ENCODE measurements at places on chromosomes 5 and 9.

DNA sequence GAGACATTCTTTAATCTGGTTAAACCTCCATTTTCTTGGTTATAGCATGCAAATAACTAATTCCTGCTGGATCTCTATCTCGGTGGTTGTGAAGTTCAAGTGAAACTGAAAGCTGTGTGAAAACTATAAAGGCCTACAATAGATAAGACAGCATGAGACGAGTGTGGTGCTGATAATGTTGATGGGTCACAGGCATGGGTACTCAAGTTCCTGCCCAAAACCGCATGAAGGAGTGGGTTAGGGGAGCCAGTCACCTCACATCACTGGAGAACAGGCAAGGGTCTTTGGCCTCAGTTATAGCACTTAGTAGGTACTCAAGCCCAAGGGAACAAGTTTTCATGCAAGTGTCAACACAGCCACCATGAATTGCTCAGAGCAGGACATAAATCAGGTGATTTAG lies 16.7 kb downstream of the HMHB1 start:
- no peak for DNase-seq

DNA sequence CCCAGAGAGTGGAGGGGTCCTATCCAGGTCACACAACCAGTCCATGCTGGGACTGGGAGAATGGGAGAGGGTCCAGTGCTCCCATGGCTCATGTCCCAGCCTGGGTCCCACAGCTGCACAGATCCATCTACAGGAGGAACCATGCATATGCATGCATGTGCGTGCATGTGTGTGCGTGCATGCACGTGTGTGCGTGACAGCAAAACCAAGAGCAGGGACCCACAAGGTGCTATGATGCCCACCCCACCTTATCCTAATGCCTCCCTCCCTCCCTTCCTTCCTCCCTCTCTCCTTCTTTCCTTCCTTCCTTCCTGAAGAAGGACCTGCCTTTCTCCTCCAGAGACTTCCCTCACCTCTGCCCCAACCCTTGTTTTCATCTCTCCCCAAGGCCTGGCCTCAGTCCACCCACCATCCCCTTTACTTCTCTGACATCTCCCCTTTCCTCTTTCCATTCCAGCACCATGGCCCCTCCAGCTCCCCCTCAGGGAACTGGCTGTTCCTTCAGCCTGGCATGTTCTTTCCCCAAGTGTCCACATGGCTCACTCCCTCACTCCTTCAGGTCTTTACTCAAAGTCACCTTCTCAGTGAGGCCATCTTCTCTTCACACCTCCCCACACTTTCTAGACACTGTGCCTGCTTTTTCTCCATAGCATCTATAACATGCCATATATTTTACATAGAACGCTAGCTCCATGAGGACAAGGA lies 21.8 kb downstream of the AQP7 start:
- no peak for DNase-seq

DNA sequence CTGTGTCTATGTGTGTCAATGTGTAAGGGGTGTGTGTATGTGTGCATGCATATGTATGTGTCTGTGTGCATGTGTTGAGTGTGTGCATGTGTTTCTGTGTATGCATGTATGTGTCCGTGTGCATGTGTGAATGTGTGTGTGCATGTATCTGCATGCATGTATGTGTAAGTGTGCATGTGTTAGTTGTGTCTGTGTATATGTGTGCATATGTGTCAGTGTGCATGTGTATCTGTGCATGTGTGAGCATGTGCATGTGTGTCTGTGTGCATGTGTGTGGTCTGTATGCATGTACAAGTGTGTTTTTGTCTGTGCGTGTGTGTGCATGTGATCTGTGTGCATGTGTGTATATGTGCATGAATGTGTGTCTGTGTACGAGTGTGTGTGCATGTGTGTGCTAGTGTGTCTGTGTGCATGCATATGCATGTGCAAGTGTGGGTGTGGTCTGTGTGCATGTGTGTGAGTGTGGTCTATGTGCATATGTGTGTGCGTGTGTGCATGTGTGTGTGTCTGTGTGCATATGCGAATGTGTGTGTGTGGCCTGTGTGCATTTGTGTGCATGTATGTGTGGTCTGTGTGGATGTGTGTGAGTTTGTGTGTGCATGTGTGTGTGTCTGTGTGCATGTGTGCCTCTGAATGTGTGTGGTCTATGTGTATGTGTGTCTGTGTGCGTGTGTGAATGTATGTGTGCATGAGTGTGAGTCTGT lies 9.6 kb downstream of the FAM163B start:
- DNase-seq = no peak

DNA sequence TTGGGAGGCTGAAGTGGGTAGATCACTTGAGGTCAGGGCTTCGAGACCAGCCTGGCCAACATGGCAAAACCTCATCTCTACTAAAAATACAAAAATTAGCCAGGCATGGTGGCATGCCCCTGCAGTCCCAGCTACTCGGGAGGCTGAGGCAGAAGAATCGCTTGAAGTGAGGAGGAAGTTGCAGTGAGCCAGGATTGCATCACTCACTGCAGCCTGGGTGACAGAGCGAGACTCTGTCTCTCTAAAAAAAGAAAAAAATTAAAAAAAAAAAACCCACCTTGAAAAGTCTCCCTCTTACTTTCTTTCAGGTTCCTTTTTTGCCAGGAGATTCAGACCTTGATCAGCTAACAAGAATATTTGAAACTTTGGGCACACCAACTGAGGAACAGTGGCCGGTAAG lies 34.2 kb downstream of the CDK7 start:
- no peak for DNase-seq

DNA sequence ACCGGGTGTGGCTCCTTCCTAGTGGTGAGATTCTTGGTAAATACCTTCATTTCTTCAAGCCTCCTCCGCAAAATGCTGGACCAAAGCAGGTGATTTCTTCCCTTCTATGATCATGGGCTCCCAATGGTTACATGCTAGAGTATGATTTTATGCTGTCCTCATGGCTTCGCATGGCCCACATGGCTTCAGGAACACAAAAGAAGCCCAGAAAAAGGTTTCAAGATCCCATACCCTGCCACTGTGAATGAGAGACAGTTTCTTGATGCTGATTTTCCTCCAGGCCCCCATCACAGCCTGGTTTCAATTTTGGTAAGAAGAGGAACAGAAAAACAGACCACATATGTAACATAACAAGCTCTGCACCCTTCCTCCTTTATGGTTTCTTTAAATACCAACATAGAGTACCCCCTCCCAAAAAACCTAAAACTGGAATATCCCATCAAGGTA lies 2.4 kb upstream of the RXFP3 start:
- DNase-seq = no peak

All from stimulated activated CD8-positive, alpha-beta memory T cell treated with anti-CD3 and anti-CD28 coated beads, Interleukin-7, amount 100 ng/mL, for 1 hour (primary cell).